HEK293T (cell line): ENCODE measurements at places on chromosomes 5 and 9.

- DNase-seq: no peak
Observed at GRCh38 chr5:5183933-5184332, 43.8 kb downstream of the ADAMTS16 start.

DNA sequence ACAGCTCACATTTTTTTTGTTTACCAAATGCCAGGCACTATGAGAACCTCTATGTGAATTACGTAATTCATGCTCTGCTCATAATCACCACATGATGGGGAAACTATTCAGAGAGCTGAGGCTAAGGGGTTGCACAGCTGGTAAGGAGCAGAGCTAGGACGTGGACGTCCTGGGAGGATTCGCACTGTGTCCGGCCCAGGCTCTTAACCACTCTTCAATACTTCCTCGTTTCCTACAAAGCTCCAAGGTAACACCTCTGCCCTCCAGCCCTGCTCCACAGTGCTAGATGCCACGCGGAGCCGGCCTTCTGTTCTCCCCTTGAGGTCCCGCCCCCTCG, 8.7 kb downstream of the PHF19 start:
- no peak for DNase-seq

GRCh38 chr5:74285675-74286280, 354.8 kb downstream of the ENC1 start:
- DNase-seq: no peak

- DNase-seq: no peak
Observed at GRCh38 chr5:35698047-35698808, 80.6 kb downstream of the SPEF2 start.

GRCh38 chr9:124105266-124105665, 93.7 kb downstream of the LHX2 start:
- no peak for DNase-seq

DNA sequence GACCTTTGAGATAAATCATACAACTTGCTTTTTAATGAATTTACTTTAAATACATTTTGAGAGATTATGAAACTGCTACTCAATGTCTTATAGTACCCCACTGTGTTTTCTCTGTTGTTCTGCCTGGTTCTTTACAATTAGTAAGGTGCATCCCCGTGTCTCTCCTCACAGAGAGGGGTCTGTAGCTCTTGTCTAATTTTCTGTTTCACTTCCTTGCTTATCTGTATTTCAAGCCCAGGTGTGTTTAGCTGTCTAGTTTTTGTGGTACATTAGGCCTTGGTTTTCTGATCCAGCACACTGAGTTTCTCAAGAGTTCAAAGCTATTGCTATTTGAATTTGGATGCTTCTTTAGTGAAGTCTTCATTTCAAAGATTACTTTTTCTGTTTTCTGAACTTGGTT, 105.1 kb downstream of the MAST4 start:
- DNase-seq: no peak

GRCh38 chr9:105414947-105415661, 32.7 kb upstream of the FSD1L start:
- peak; percentile 69 for DNase-seq

GRCh38 chr5:95770830-95771708, 39.9 kb downstream of the RHOBTB3 start:
- no peak for DNase-seq

DNA sequence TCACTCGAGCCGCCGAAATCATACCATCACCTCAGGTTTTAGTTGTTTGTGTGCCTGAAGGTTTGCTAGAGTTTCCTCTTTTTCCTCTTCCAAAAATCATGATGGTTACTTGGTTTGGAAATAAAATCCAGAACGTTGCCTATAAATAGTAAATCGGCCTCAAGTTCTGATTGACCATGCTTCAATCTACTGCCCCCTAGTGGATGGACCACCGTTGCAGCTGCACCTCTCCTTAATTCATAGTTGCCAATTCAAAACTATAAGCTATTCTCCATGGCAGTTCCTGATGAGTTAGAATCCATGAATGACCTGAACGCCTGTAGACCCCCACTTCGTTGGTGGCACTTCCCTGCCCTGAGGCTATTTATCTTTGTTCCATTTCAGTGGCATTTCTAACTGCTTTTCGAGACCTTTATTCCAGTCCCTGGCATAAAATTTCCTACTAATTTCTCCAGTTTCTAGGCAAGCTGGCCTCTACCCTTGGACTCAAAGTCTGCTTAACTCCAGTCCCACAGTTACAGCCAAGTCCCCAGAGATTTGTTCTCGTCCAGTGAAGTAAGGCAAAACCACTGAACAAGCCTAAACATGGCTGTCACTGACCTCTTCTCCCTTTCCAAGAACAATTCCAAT, 422.6 kb downstream of the EFNA5 start:
- DNase-seq: peak; percentile 60

DNA sequence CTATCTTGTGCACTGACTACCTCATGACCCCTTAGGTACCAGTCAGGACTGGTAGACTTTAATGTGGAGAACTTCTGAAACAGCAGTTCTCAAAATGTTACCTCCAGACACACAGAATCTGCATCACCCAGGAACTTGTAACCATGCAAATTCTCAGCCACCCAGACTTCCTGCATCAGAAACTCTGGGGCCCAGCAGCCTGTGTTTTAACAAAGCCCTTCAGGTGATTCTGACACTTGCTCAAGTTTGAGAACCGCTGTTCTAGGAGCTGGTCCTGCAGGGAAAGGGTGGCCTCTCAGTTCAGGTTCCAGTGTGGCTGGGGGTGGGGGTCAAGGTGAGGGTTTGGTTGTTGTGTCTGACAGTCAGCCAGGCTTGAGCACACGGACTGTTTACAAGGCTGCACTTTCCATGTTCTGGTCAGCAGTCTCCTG, 28.4 kb downstream of the ZFP62 start:
- no peak for DNase-seq
